ENCODE measurements at places on chromosomes 12 and 14.

- DNase-seq, result no peak
These were observed 18.1 kb upstream of the PTCSC3 start for GRCh38 chr14:36194663-36195062.

DNA sequence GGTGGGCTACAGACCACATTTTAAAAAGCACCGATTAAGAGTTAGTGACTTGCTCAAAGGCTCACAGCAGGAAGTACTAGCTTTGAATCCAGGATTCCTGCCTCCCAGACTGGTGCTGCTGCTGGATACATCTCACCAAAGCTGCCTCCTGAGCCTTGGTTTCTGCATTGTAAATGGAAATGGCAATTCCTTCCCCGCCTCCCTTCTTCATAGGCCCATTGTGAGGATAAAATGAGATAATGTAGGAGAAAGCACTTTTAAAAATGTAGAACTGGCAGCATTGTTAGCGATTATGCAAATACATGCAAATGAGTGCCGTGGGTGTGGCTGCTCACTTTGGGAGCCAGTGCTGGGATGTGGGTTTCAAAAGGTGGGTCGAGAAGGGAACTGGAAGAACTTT lies 15.4 kb downstream of the PDE1B start:
- no peak for DNase-seq

- DNase-seq, result no peak
These were observed 1.9 kb downstream of the FAM222A start for GRCh38 chr12:109715310-109716091.

DNA sequence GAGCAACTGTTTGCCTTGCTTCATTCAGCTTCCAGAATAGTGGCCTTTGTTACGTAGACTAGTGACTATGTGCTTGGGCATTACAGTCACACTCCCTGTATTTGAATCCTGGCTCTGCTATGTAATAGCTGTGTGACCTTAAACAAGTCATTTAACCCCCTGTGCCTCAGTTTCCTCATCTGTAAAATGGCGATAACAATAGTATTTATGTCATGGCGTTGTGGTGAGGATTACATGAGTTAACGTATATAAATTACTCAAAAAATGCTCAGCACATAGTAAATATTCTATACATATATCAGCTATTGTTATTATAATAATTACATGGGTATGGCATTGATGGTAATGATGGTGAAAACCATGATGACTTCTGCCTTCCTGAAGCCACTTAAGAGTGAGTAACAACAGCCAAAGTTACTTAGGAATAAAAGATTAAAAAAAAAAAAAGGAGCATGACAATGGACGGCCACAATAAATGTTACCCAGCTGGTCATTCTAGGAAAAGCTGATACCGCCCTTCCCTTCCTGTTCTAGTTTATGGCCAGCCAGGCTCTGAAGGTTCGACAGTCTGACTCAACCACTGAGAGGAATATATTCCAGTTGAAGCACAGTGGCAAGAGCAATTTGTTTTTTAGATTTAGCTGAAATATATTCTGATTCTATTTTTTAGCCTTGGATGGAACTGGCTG lies 9.9 kb upstream of the ADIPOR2 start:
- DNase-seq, result no peak

DNA sequence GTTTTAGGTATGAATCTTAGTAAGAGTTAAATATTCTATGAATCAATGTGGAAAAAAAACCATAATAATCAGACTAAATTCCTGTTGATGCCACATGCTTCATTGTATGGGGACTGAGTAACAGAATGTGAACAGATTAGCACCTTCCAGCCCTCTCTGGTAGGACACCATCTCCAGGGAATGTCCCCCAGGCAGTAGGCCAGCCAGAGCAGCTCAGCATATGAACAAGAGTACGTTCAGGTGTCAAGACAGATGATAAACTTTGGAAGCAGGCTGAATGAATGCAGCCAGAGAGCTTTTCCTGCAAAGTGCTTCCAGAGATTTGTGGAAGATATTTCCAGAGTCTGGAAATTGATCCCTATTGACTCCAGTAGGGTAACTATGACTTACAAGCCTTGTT lies 204.4 kb downstream of the RPS29 start:
- DNase-seq, result no peak

DNA sequence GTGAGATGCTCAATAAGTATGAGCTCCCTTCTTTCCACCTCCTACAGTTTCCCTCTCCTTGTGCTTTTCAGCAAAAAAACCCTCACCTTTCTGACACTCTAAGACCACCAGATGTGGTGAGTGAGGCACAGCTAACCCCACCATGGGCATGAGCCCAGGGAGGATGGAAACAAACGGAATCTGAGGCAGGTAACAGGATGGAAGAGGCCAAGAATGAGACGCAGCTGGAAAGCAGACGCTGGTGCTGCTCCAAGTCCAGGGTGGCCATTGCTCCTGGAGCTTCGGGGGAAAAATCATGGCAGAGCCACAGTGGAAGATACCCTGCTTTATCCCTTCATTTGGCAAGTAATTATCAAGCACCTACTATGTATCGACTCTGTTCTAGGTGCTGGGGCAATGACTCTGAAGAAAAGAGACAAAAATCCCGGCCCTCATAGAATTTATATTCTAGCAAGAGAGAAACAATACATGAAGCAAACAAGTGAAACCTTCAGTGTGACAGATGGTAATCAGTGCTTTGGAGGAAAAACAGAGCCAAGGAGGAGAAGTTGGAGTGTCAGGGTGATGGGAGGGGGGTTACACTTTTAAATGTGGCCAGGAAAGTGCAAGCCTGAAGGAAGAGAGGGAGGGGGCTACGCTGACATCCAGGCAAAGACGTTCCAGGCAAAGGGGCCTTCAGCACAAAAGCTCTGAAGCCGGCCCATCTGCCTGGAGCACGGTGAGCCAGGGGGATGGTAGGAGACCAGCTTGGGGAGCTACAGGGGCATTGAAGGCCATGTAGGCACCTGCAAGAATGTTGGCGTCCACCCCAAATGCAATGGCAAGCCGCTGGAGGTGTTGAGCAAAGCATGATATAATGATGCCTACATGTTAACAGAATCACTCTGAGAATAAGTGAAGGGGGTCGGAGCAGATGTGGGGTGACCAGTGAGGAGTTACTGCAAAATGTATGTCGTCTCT lies 154.2 kb downstream of the DPF3 start:
- no peak for DNase-seq

DNA sequence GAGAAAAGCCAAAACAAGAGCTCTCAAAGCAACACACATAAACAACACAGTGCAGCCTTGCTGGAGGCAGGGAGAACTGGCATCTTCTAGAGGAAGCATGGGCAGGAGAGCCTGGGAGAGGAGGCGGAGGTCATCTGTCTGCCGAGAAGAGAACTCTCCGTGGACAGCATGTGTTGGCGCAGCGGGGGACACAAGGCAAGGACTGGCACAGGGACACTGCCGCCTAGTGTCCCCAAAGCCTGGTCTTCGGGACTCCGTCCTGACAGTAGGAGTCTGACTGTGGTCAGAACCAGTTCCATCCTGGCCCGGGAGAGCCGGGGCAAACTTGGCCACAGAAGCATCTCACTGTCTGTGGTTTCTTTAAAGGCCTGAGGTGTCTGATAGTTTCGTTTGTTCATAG lies 47.3 kb downstream of the KCNA1 start:
- no peak for DNase-seq

DNA sequence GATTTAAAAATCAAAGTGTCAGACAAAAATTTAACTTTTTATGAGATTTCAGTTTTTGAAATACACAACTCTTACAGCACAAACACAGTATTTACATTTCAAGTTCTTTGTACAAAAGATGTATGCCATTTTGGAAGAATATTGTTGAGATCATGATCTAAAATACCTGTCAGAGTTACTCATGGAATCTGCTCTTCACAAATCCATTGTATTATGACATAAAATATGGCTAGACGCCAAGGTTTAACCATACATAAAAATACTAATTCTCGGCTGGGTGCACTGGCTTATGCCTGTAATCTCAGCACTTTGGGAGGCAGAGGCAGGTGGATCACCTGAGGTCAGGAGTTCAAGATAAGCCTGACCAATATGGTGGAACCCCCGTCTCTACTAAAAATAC lies 6.2 kb upstream of the SYCP3 start:
- DNase-seq, result no peak

- no peak for DNase-seq
These were observed 98.4 kb downstream of the GTF2A1 start for GRCh38 chr14:81122326-81122725.

GRCh38 chr14:22553445-22553844 lies 35.6 kb downstream of the DAD1 start:
- no peak for DNase-seq

DNA sequence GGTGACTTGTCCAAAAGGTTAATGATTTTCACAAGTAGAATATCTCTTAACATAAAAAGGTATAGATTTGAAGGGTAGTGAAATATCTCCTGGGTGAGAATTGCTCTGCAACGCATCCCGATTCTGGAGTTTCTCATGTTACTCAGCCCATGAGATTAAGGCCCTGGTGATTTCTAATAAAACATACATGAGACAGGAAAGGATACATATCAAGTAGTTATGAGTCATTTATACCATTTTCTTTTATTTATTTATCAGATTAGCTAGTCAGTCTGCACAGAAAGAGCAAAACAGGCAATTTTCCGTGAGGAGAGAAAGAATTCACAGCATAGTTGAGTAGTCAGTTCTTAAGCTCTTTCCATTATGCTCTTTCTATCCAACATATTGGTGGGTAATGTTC lies 535.6 kb upstream of the ATP2B1 start:
- DNase-seq, result no peak

GRCh38 chr12:117571321-117571720 lies 209.9 kb upstream of the NOS1 start:
- DNase-seq, result no peak

GRCh38 chr12:46886541-46887041 lies 60.8 kb upstream of the SLC38A4 start:
- no peak for DNase-seq

- DNase-seq, result no peak
These were observed 761.2 kb downstream of the NOVA1 start for GRCh38 chr14:25836636-25837035.

DNA sequence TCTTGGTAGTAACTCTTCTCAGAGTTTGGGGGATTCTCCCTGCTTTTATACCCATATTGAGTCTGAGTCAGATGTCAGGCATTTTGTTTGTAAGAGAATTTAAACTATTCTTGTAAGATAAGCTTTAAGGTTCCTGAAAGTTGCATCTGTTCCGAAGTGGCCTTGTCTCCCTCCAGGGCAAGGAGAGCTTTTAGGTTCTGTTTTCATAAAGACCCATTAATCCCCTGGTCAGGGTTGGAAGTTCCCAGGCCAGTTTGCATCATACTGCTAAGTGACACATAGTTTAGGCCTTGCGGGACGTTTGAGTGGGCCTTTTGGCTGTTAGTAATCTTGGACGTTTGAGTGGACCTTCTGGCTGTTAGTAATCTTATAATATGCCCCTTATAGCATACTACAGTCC lies 396.7 kb downstream of the NPAS3 start:
- DNase-seq, result no peak

GRCh38 chr12:127728285-127728684 lies 538.7 kb upstream of the TMEM132C start:
- no peak for DNase-seq

DNA sequence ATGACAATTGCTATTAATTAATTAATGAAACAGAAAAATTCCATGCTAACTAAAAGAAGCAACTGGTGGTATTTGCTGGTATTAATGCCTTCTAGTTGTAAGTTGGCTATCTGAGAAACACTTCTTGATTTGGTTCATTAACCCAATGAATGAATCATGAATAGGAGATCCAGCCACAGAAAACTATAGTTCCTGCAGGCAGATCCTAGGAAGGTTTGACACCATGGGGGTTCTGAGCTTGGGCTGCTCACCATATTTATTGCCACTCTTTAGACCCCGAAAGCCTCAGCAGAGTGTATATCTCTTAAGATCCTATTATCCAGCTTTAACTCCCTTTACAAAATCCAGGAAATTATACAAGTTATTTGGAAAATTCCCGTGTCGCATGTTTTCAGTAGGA lies 81.4 kb upstream of the REP15 start:
- DNase-seq, result no peak

DNA sequence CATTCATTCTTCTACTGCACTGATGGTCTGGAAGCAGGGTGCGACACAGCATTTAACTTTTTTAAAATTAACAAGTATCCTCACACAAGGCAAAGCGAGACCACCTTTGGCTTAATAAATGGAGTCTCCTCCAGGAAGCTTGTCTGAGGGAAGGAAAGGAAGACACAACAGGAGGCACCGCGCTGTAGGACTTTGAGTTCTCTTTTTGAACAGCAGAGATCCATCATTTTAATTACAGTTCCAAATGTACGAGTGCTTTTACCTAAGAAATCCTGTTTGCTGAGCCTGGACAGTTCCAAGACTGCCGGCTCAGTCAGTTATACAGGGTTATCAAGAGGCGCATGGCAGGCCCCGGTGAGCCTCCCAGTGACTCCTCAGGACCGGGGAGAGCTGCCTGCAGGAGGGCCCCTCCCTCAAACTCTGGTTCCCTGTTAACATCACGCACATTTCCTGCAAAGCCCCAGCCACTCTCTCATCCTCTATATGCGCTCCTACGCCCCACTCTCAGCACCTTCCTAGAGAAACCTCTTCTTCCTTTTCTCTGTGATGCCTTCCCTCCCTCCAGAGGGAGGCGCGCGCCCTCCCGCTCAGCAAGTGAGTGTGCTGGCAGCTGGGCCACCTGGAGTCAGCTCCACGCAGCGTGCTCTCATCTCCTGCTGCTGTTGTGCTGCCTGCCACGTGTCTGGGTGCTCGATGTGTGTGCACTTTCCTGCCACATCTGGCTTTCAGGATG lies 46.1 kb downstream of the STX2 start:
- no peak for DNase-seq
